ENCODE measurements at places on chromosomes 13 and 19.

- no peak for DNase-seq
Measured at GRCh38 chr13:105201351-105201750, 1334.1 kb downstream of the EFNB2 start.

- no peak for DNase-seq
Measured at GRCh38 chr19:48683349-48683748, 10.5 kb upstream of the NTN5 start.

GRCh38 chr19:40266119-40266518 is 19.0 kb downstream of the AKT2 start:
- no peak for DNase-seq

DNA sequence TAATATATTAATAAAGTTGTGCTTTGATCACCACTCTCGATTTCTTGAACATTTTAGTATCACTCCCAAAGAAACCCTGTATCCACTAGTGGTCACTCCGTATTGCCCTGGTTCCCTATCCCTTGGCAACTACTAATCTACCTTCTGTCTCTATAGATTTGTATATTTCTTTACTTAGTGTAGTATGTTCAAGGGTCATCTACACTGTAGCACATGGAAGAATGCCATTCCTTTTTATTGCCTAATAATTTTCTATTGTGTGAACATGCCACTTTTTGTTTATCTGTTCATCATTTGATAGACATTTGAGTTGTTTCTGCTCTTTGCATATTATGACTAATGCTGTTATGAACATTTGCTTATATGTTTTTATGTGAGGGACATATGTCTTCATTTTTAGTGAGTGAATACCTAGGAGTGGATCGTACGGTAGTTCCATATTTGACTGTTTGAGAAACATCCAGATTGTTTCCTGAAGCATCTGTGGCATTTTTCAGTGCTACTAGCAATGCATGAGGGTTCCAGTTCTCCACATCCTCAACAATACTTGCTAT is 254.0 kb downstream of the GPC6 start:
- no peak for DNase-seq

- DNase-seq = no peak
Measured at GRCh38 chr19:45099467-45100191, 6.7 kb downstream of the PPP1R37 start.

DNA sequence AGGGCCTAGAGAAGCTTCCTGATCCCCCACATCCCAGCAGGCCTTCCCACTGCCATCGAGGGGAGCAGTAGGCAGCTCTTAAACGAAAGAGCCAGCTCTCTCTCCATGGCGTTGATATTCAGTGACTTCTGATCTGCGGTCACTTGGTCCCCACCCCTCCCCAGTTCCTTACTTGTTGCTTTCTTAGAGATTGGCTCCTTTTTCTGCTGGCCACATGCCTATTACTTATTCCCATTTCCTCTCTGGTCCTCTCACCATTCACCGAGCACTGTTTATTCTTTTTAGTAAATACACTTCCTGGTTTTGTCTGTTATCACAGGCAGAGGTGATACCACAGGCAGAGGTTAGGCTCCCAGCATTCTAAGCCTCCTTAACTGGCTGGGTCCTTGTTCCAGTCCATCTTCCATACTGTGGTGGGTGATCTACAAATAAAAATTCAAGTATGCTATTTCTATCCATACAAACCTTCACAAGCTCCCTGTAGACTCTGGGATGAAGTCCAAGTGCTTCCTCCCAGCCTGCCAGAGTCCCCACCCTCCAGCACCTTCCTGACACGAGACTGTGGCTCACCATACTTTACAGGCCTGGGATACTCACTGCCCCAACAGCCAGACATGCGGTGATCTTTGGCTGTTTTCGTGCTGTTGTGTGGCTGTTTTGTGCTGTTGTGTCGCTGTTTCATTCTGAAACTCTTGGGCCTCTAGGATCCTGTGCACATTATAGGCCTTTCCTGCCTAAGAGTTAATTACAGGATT is 315.9 kb downstream of the ATP8A2 start:
- no peak for DNase-seq

DNA sequence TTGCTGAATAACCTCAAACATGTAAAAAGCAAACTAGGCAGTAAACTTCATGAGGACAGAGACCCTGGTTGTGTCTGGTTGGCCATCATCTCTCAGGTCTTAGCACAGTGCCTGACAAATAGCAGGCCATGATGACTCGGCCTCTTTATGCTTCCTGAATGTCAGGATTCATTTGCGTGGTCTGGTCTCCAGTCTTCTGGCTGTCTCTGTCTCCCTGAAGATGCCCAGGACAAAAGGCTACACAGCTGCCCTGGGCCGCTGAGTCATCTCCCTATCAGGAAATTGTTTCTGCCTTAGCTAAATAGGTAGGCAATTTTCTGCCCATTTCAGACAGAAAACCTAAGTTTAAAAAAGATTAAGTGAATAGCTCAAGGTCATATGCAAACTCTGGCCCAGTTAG is 84.1 kb upstream of the FNDC3A start:
- peak; percentile 16 for DNase-seq

- no peak for DNase-seq
Measured at GRCh38 chr19:31146015-31146414, 203.2 kb downstream of the TSHZ3 start.

GRCh38 chr19:3207461-3208242 is 16.8 kb upstream of the CELF5 start:
- DNase-seq = no peak

- no peak for DNase-seq
Measured at GRCh38 chr13:109756778-109757177, 29.6 kb downstream of the IRS2 start.

DNA sequence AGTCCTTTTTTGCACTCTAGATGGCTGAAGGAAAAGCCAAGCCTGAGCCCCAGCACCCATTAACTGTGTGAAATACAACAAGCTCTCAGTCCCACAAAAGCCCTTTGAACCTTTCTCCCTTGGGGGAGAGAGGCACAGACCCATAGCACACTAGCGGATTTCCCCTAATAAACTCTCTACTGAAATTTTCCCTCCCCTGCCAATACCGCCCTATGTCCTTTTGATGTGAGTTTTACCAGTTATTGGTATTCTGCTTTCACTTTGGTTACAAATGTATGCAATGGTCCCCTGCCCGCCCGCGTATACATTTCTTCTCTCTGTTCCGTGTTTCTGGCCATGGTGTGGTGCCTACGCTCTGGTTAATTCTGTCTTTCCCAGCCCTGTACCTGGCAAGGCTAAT is 54.0 kb upstream of the MYO16 start:
- DNase-seq = no peak

DNA sequence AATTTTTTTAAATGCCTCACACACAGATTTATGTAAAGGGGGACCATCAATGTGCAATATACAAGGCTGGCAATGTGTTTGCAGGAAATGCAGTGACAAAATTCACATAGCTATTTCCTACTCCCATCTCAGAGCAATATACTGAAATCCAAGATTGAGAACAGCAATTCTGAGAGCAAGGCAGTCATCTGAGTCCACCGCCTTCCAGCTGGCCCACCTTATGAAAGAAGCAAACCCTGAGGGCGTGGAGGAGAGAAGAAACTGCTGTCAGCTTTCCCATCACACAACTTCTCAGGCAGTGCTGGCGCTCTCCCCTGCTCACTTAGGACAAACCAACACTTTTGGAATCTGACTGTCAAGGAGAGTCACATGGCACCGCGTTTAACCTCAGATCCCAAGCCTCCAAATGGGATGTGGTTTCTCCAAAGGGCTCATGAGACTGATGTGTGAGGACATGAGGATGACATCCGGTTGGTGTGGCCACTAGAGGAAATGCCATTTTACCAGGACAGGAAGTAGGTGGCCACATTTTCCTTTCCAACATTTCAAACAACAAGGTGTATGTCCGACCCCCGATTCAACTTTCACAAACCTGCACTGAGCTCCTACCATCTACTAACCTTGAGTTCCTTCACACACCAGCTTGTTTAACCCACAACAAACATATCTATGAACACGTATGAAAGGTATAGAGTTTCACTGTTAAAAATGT is 3.7 kb upstream of the DOCK9 start:
- DNase-seq = no peak

- no peak for DNase-seq
Measured at GRCh38 chr13:25958986-25959385, 92.8 kb downstream of the SHISA2 start.

DNA sequence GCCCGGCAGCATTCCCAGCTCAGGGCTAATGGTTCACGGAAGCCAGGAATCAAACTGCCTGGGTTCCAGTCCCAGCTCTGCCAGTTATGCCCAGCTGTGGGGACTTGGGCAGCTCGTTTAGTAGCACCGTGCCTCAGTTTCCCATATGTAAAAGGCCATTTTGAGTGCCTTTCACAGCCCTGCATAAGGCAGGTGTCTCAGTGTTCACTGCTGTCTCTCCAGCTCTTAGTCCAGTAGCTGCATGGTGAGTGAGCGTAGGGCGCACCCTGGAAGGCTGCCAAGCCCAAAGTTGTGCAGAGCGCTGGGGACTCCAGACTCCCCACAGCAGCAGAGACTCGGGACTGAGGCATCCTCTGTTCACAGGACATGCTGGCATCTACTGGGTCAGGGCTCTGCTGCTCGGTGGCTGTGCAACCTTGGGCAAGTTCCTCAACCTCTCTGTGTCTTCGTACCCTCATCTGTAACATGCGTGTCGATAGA is 5.5 kb downstream of the RPL28 start:
- no peak for DNase-seq

- no peak for DNase-seq
Measured at GRCh38 chr13:49213997-49214916, 5.9 kb upstream of the MLNR start.

GRCh38 chr13:26502826-26503225 is 54.7 kb upstream of the WASF3 start:
- DNase-seq = no peak

- no peak for DNase-seq
Measured at GRCh38 chr19:16829822-16830289, 658 bp downstream of the SIN3B start.

GRCh38 chr19:45785781-45786532 is 3.7 kb upstream of the DMPK start:
- DNase-seq = no peak

DNA sequence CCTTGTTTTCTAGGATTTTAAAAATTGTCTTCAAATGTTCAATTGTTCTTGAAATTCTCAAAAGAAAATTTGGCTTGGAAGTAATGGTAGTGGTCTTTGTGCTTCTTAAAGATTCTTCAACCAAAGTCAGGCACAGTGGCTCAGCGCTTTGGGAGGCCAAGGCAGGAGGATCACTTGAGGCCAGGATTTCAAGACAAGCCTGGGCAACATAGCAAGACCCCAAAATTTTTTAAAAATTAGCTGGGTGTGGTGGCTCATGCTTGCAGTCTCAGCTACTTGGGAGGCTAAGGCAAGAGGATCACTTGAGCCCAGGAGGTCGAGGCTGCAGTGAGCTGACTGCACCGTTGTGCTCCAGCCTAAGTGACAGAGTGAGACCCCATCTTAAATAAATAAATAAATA is 153.5 kb upstream of the ZNF507 start:
- no peak for DNase-seq

DNA sequence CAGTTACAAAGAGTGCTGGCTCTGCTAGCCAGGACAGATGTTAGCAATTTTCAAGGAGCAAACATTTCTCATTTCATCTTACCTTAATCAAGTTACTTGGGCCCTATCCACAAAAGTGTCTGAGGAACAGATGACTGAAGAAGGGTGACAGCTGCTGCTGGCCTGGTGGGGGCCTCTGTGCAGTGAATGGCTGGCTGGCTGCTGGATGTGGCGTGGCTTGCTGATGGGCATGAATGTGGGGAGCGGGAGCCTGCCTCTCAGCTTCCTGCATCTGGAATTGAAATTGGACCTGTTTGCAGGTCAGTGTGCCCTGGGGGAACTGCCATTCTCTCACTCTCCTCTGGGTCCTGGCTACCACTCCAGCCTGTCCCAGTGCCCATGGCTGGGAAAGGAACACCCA is 94.7 kb downstream of the RGCC start:
- no peak for DNase-seq

- DNase-seq = no peak
Measured at GRCh38 chr13:42891591-42891990, 100.5 kb downstream of the EPSTI1 start.

DNA sequence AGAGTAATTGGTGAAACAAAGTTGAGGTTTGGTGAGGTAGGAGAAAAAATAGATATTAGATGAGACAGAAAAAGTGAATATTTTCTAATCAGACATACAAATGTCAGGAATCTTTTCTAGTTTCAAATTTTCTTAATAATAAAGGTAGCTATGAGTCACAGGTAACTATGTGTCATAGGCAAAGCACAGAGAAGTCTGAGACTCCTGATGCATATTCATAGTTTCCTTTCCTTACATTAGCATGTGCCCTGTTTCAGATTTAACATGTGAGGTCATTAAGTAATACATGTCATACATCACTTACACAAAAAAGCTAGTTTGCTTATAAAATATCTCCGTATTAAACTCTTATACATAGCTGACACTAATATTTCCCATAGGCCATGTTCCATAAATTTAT is 1141.3 kb upstream of the PCDH20 start:
- DNase-seq = no peak

- DNase-seq = no peak
Measured at GRCh38 chr19:40331052-40331451, 17.1 kb downstream of the C19orf47 start.

DNA sequence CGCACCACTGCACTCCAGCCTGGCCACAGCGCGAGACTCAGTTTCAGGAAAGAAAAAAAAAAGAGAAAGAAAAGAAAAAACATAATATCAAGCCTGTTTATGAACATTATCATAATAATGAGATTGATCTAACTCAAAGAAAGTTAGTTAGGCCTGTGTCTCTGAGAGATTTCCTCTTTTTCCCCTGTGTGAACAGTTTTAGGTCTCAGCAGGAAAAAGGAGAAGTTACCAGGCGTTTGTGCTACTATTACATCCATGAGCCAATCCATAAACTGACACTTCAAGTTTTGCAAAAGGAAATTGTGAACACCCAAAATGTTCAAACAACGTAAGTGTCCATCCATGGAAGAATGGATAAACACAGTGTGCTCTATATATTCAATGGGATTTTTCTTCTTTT is 3.8 kb downstream of the TARM1 start:
- DNase-seq = no peak

DNA sequence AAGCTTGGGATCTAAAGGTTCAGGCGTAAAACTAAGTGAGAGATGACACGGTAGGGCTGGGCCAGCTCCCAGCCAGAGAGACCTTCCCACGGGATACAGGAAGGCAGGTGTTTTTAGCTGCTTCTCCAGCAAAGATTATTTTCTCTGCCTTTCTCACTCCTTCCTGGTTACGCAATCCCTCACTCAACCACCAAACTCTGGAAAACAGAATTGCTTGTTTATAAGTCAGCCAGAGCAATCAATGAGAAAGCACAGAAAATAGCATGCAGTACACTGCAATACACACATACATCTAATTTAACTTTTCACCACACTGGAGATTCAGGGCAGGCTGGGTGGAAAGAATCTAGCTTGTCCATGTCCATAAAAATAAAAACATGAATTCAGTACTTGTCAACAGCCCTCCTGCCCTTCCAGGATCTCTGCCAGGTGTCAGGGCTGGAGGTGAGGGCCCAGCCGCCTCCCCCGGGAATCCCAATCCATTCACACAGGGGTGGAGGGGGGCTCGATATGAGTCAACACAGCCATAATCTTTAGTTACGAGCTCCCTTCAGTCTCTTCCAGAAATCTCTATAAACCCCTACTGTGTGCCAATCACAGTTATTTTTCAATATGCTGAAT is 12.2 kb downstream of the RHPN2 start:
- peak; percentile 95 for DNase-seq

GRCh38 chr19:49335071-49335783 is at the start of gene CD37:
TSS of gene CD37 (plus strand) at chr19:49335406. CDS start at chr19:49335541, 135 bp downstream.
- no peak for DNase-seq
